ENCODE measurements at places on chromosomes 6 and 20.

- DNase-seq, result no peak
Observed at GRCh38 chr20:588476-588875, 21.6 kb downstream of the TCF15 start.

DNA sequence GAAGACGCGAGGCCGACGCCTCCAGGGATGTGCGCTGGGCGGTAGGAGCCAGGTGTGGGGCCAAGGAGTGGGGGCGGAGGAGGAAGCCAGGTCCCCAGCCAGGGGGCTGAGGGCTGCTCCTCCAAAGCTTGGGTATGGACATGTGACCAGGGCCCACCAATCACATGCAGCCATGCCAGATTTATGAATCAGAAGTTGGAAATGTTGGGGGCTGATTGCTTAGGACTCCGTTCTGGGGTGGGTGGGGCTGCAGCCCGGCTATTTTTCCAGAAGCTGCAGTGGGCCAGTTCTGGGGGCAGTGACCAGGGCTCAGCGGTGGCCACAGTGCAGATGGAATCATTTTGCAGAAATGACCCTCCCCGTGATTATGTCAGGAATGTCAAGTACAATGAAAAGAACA, 96.0 kb downstream of the CEBPB start:
- no peak for DNase-seq

- DNase-seq, result no peak
Observed at GRCh38 chr20:63369724-63370617, 8.8 kb upstream of the CHRNA4 start.

DNA sequence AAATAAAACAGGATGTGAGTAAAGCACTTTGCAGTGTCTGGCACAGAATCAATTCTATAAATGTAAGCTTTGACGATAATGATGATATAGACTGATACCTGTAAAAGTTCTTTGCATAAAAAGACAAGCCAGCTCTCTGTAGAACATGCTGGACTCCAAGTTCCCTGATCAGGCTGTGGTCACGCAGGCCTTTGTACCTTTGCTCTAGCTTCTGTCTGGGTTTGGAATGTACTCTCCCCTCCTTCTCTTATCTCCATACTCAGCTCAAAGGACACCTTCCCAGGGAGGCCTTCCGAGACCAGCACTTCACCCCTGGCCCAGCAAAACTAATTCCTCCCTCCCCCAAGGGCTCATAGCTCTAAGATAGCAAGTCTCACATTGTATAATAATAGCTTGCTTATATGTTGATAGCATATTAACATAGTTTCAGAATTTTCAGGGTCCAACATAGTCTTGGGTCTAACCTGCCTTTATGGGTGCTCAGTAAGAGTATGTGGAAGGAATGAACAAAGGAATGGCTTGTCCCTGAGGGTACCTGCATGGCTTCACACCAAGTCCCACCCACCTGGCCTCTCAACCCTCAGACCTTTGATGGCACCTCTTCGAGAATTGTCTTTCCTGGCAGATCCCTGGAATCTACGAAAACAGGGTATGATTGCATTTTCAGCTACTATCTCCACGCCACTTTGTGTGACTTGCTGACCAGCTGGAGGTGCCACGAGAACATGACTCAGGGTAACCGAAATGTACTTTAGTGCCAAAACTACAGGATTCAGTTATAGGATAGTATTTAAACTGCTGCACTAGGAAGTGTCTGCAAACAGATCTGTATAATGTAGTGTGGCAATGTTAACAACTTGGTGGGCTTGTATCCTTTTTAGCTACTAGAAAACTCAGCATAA, 41.7 kb upstream of the PIM1 start:
- DNase-seq, result no peak

GRCh38 chr20:39812116-39812515, 850.0 kb downstream of the DHX35 start:
- DNase-seq, result no peak

DNA sequence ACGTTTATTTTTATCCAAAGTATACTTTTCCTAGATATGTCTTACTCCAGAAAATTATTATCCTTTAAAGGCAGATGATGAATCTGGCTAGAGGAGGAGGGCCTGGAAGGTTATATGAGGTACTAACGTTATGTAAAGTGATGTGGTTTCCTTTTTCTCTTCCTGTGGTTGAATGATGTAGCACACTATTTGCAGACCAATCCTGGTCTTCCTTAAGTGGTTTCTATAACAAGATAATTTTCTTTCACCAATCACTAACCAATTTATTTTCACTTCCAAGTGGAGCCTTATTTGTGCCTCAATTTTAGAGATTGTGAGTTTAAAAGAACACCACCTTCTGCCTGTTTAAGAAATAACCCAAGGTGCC, 154.6 kb upstream of the SOX4 start:
- DNase-seq, result no peak

DNA sequence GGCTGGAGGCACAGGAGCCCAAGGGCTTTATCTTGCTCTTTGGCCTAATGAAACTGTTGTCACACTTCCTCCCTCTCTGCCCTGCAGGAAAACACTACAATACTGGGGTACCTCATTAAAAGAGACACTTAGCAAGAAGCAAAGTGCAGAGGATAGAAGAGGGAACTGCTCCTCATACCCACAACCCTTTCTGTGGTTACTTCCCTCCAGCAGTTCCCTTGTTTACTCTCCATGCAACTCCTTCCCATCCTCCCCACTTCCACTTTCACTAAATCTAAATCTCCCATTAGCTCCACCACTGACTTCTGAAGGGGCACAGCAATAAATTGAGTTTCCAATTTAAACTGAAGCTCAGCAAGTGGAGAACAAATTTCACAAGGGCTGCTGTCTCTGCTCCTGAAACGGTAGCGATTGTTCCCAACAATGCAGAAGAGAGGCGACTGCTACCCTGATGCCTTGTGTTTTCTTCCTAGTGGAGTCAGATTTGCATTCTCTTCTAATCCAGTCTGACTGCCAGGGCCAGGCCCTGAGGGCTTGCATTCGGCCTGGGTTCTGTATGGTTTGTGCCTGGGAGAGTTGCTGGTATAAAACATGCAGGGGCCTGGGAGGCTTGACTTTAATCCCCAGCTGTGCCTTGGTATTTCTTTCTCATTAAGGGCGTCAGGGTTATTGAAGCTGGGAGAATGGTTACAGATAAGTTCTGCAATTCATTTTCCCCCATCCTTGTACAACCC, 454.7 kb downstream of the TFAP2B start:
- no peak for DNase-seq

GRCh38 chr6:134593887-134594286, 276.0 kb upstream of the SGK1 start:
- no peak for DNase-seq

- no peak for DNase-seq
Observed at GRCh38 chr20:62745952-62746288, 37.3 kb downstream of the NTSR1 start.

- DNase-seq, result no peak
Observed at GRCh38 chr20:59891581-59891980, 41.9 kb downstream of the SYCP2 start.

DNA sequence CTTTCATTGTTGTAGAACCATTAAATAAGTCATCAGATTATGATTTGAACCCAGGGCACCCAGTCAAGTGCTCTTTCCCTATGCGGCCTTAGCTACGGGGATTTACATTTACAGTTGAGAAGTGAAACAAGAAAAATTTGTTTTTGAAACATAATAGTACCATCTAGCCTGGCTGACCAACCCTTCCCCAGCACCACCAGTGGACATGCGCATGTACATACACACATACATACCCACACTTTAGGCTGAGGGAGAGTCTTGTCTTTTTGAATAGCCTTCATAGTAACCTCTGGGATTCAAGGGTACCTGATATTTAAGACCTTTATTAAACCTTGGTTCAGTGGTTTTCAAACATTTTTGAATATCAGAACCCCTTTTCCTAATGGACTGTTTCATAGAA, 33.8 kb downstream of the SCAND1 start:
- no peak for DNase-seq

- DNase-seq, result no peak
Observed at GRCh38 chr6:79600812-79601609, 30.1 kb upstream of the SH3BGRL2 start.

- no peak for DNase-seq
Observed at GRCh38 chr6:56732517-56732916, 89.8 kb upstream of the DST start.

DNA sequence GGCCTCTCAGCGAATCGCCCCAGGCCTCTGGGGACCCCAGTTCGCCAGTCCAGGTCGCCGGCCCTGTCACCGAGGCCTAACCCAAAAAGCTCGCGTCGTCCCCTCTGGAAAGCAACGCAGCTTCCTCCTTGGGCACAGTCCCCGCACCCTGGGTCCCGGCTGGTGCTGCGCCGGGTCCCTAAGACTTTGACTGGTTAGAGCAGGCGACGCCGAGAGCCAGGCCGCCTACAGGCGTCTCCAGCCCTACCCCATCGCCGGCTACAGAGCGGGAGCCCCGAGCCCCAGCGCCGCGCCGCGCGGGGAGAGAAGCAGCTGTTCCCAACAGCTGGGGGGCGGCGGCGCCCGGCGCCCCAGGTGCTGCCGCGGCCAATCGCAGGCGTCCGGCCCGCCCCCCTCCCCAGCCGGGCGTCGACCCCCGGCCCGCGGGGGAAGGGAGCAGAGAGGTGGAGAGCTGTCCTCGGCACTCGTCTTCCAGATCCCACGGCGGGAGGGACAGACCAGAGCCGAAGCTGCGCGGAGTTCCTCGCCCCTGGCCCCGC, 540 bp upstream of the RBM24 start:
- no peak for DNase-seq

- DNase-seq, result no peak
Observed at GRCh38 chr6:14476793-14477531, 359.4 kb downstream of the CD83 start.

DNA sequence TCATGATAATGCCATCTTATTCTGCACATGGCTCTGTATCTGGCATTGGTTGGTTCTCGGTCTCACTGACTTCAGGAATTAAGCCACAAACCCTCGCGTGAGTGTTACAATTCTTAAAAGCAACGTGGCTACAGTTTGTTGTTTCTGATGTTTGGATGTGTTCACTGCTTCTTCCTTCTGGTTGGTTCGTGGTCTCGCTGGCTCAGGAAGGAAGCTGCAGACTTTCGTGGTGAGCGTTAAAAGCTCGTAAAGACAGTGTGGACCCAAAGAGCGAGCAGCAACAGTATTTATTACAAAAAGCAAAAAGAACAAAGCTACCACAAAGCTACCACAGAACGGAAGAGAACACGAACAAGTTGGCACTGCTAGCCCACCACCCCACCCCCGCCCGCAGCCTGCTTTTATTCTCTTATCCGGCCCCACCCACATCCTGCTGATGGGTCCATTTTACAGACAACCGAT, 51.1 kb downstream of the MYLIP start:
- peak; percentile 35 for DNase-seq

- no peak for DNase-seq
Observed at GRCh38 chr6:35168461-35168861, 27.3 kb upstream of the TCP11 start.

DNA sequence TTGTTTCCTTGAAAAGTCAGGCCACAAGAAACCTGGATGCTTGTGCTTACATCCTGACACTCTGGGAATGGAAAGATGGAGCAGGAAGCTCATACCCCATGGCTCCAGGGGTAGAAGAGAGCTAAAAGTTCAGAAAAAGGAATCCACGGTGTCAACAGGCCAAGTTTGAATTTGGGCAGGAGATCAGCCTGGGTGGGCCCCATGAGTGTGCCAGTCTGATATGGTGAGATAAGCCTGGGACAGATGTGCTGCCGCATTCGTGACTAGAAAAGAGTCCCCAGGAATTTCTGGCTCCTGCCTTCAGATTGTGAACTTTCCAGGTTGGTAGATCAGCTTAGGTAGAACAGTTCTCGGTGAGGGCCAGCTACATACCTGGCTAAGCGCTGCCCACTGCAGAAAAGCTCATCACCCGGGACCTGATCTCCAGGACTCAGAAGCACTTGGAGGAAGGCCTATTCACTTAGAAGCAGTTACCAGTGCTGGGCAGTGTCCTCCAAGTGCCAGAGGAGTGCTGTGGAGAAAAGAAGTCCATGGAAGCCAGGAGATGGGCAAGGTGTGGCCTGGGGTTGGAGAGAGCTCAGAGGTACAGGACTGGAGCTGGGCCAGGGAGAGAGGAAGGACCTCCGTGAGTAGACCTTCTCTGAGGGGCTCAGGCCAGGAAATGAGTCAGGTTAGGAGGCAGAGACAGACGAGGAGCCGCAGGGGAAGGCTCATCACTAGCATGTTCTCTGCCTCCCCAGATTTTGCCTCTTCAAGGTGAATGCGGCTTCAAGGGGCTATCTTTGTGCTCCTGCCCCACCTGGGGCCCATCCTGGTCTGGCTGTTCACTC, at the start of gene TSPO2:
TSS of gene TSPO2 (plus strand) at position 242 of the 830 bp plus-strand sequence. CDS start at position 761, 519 bp downstream.
- no peak for DNase-seq

GRCh38 chr6:41688256-41688965, 47.0 kb downstream of the TFEB start:
- no peak for DNase-seq

DNA sequence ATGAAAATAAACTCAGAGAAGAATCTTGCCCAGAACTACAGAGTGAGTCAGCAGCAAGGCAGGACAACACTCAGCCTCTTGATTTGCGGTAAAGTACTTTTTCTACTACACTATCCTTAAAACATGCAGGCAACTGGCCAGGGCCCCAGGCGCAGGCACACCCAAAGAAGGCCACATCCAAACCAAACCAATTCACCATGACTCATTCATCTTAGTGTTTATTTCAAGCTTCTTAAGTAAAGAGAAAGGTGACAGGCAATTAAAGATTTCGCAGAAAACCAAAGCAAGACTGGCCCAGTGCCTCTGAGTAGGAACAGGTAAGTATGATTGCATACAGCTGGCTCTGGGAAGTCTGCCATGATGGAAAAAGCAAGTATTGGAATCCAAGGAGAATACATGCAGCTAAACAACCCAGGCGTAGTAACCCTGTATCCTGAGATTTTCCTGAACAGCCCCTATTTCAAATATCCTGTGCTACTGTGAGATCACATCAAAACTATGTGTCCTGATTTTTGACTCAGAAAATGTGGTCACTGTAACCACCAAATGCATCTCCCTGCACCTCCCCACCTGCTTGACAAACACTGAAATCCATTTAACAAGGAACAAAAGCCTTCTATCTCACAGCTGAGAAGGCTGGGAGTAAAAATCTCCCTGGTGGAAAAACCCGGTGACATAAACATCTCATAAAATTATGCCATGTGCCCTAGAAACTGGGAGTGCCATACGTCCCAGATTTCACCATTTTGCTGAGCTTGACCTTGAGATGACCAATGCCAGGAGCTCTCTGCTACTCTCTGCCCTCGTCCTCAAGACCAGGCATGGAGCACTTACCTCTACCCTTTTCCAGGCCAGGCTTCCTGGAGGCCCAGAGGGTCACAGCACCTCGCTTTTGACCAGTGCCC, 12.4 kb downstream of the WFDC3 start:
- no peak for DNase-seq

DNA sequence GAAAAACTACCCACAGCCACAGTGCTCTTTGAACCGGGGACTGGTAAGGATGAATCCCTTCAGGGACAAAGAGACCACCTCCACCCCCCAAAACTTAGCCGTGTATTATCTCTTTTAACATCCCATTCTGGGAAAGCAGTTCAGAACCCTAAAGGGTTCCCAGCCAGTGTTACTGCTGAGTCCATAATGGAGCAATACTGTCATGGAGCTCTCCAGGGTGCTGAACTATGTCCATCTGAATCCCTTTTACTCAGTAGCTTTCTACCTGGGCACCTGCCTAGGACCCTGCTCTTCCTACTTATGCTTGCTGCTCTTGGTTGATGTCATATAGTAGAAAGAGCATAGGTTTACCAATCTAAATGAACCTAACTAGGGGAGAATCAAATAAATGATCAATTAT, 22.3 kb upstream of the SAYSD1 start:
- peak; percentile 50 for DNase-seq
